Pons (tissue), 1 donor: ENCODE measurements at places on chromosomes 3 and 15.
A peak's percentile ranks its signal among the peaks of the same experiment; 100 is the strongest.

DNA sequence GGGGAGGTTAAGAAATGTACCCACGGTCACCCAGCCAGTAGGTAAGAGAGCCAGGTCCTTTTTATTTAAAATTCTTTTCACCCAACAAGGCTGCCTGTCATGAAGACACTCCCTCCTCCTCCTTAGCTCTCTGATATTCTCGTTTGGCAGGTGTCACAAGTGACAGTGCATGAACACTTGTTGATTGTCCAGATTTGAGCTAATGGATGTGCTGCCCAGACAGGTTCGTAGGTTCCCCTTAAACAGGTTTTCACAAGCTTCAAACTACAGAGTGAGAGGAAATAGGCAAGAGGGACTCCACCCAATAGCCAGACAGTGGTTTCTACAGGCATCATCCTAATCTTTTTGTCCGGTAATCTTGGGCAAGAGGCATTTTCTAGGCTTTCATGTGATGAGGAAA is 32.2 kb downstream of the ATP13A4 start:
- DNase-seq: no peak

- DNase-seq: no peak
Measured at GRCh38 chr15:68843425-68844311, 23.0 kb upstream of the ANP32A start.

- DNase-seq: no peak
Measured at GRCh38 chr3:50246517-50246954, 10.5 kb downstream of the GNAI2 start.

DNA sequence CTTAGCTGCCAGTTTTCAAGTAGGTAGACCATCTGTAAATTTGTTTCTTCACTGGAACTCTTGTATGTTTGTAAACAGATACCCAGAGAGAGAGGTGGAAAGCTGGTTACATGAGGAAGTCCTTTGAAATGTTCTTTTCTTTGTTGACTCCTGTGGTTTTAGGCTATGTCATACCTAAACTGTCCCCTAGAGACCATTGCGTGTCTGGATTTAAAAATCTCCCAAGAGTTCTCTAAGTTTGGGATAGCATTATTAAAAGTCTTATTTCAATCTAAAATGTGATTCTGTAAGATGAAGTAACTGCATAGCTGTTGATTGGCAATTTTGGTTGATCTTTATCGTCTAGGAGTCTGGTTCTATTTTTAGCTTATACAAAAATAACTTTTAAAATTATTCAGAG is 127.2 kb downstream of the GHSR start:
- DNase-seq: no peak

DNA sequence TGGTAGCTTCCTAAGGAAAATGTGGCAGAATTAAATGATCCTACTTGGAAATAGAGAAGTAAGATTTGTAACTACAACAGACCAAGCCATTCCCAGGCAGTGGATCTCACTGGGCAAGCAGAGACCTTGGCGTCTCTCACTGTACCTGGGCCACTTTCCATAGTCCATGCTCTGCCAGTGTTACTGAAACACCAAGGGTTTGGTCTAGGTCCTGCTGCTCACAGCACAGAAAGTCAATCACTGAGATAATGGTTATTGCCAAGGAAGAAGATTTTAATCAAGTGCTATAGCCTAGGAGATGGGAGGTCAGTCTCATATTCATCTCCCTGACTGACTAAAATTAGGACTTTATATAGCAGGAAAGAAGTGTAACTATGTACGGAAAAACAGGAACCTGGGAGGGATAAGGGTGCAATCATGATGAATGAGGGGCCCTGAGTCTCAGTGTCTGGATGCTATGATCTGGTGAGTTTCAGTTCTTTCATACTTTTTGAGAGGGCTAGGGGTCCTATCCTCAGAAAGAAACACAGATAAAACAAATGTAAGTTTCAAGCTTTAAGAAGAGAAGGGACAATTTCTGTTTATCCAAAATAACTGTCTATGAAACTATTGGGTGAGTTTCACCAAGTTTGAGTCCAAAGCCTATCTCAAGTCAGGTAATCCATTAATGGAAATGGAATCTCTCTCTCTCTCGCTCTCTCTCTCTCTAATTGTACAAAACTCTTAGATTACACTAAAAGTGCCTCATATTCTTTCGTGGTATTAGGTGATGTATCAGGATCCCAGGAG is 20.6 kb downstream of the GPR15 start:
- DNase-seq: no peak

DNA sequence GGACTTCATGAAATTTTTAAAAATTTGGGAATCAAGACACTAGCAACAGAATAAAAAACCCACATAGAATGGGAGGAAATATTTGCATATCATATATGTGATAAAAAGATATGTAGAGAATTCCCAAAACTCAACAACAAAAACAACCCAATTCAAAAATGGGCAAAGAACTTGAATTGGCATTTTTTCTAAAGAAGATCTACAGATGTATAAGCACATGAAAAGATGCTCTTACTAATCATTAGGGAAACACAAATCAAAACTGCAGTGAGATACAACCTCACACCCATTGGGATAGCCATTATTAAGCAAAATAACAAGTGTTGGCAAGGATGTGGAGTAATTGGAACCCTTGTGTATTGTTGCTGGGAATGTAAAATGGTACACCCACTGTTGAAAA is 10.1 kb downstream of the LCTL start:
- DNase-seq: no peak

DNA sequence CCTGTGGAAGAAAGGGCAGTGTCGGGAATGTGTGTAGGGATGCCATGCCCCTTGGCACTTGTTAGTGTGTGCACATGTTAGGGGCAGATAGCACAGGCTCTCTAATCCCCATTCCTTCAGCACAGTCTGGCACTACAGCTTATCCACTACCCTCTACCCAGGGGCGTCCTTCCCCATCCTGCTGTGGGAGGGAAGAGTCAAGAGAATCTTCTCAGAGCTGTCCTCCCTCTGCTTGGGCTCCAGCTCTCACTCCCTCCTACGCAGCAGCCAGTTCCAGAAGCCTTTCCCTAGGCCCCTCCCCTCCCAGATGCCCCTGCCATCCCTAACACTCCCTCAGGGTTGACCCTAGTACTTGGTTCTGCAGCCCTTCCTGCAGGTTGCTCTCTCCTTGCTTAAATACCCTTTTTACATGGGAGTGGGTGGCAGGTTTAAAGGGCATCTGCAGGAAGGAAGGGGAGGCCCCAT is 815 bp upstream of the GRM2 start:
- DNase-seq: no peak

DNA sequence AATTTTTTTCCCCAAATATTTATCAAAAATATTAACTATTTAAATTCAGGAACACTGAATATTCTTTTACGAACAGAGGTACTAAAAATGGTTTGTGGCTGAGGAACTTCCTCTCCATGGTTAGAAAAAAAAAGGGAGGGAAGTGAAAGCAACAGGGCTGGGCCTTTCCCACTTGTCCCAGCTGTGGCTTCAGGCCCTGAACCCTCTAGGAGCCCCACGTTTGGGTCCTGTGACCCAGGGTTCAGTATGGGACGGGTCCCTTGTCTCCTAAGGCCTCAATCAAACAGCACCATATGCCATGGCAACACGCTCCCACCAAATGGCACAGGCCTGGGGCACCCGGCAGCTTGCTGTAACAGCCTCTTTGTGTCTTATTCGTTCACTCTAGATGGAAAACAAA is 32.4 kb downstream of the POC1A start:
- DNase-seq: peak; percentile 75

- no peak for DNase-seq
Measured at GRCh38 chr3:120162400-120162799, 68.2 kb upstream of the GSK3B start.

DNA sequence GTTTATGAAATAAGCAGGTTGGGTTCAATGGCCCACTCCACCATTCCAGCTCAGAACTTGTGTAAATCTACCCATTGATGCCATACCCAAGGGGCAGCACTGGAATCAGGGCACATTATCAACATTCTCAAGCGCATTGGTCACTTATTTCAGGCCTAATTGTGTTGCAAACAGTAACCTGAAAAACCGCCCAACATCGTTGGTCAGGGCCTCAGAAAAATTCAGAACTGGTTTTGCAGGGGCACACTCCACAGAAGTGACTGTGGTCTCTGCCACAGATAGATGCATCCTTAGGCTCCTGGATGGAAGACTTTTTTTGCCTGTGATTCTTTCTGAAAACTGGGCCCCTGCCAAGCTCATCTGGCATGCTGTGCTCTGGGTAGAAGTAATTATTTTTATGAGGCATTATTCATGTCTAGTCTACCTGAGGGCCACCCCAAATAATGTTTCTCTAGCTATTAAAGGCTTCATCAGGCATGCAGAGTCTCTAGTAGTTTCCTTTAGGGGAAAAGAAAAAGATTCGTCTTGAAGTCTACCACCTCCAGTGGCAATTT is 21.7 kb upstream of the LRTM1 start:
- no peak for DNase-seq

DNA sequence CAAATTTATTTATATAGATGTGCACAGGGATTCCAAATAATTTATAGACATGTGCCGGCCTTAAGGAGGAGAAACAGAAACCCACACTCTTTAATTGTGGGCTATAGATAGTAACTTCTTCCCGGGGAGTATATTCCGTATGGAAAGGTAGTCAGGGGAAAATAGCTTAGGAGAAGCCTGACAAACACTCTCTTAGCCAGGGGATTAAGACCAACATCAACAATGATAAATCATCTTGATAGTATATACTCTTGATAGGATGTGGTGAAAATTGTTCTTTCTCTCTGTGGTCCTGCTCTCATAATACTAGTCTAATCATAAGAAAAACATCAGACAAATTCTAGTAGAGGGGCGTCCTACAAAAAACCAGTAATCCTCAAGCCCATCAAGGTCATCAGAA is 8.2 kb upstream of the BCL6 start:
- DNase-seq: no peak

GRCh38 chr3:140068494-140069017 is 133.6 kb downstream of the CLSTN2 start:
- DNase-seq: no peak

DNA sequence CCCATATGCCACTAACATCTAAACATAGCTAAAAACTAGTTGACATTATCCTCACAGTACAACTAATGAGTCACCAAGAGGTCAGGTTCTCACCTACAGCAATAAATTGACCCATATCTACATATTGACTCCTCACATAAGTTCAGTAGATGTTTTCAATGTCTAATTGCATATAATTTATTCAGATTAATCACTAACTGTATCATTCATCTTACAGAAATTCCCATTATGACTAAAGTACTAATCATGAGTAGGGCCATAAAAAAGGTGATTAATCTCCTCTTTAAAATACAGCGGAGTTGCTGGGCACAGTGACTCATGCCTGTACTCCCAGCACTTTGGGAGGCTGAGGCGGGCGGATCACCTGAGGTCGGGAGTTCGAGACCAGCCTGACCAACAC is 82.4 kb upstream of the ST3GAL6 start:
- DNase-seq: no peak

GRCh38 chr15:45224621-45225217 is 27.3 kb upstream of the SLC28A2 start:
- DNase-seq: no peak

DNA sequence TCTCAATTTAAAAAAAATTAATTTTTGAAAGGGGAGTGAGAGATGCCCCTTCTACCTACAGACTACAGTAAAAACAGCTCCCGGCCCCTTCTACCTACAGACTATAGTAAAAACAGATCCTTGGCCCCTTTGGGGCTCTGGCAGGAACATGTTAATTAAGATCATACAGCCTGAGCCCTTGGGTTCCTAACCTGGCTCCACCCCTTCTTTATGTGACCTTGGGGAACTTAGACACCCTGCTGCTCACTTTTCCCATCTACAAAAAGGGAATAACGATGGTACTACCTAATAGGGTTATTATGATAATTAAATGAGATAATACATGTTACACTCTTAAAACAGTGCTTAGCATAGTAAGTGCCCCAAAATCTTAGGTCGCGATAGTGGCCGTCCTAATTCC is 60.1 kb upstream of the SEC61A1 start:
- DNase-seq: no peak

GRCh38 chr3:43484926-43485488 is 136.8 kb downstream of the ANO10 start:
- DNase-seq: no peak

DNA sequence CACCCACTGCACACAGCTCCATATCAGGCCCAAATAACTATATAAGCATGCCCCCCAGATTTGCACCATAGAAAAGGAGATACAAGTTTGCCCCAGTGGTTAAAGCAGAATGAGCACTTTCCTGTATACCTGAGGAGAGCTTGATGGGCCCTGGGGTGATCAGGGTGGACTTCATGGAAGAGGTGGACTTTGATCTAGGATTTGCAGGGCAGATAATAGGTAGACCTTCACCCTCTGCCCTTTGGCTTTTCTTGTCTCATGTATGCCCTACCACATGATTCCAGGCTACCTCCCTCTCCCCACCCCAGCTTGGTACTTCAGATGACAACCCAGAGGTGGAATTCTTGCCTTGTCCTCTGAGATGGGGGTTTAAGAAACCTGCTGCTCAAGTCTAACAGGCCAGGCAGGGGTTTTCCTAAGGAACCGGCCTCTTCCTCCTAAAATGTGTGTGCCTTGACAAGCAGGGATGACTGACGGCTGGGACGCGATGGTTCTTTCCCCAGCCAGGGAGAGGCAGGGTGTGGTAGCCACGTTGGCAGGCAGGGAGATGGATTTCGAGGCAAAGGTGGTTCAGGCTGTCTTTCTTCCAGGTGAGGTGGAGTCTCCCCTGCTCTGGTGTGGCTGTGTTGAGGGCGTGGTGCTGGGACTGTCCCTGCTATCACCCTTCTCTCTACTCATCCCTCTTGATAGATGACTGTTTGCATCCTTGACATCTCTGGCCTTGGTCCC is 6.6 kb upstream of the RHCG start:
- no peak for DNase-seq

DNA sequence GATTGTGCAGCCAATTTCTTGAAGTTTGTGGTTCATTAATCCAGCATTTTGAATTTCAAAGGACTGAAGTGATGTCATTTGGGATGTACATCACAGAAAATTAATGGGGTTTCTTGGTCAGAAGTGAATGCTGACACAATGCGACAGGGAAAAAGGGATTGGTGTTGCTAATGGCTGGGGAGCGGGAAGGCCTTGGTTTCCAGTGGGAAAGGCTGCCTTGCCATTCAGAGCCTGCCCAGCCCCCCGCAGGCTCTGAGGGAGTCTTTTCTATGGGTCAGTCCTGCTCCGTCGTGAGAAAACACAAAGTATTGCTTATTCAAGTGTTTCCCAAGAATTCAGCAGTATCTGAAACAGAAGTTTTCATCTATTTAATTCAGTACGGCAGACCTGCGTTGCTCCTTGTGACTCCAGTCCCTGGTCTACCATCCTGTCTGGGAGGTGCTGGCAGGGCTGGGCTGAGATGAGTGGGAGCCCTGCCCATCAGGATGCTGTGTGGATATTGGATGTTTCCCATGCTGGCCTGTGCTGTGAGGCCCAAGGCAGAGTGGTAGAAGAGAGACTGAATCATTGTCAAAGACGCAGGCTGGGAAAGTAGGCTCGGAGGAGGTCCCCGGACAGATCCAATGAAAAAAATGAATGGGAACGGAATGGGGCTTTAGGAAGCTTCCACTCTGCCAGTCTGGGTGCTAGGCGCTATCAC is 111.2 kb upstream of the KLHL25 start:
- DNase-seq: no peak
